Trophoblast cell (in vitro differentiated cells and primary cell): ENCODE measurements at places on chromosomes 4 and X.

DNA sequence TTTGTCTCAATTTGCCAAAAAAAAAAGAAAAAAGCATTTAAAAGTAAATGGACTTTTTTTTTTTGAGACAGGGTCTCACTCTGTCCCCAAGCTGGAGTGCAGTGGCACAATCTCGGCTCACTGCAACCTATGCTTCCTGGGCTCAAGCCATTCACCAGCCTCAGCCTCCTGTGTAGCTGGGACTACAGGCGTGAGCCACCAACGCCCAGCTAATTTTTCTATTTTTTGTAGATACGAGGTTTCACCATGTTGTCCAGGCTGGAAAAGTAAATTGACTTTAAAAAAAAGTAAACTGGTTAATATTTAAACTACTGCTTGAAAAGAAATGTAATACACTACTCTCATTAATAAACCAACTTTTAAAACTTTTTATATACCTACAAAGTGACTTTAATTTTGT is 5.9 kb downstream of the AIFM1 start:
- DNase-seq = no peak

DNA sequence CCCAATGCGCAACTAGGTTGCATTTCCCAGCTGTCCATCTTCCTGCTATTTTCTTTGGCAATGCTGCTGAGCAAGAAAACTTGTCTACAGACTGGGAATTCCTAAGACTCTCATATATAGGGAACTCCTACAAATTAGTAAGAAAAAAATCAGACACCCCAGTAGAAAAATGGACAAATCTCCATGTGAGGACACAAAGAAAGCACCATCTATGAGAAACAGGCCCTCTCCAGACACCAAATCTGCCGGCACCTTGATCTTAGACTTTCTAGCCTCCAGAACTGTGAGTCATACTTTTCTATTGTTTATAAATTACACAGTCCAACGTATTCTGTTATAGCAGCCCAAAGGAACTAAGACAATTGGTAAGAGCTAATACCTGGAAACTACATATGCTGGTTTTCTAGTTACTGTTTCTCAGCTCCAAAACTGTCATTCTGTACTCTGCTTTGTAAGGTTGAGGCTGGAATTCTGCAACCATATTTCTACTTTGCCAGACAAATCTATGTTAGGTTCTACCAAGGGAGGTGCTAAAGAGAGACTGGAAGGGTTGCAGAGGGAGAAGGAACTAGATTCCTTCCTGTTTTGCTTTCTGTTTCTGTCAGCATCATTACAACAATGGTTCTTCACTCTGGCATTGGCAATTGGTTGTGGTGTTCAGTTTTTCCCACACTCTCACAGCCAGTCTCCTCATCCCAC is 35.7 kb upstream of the FAM241A start:
- no peak for DNase-seq

DNA sequence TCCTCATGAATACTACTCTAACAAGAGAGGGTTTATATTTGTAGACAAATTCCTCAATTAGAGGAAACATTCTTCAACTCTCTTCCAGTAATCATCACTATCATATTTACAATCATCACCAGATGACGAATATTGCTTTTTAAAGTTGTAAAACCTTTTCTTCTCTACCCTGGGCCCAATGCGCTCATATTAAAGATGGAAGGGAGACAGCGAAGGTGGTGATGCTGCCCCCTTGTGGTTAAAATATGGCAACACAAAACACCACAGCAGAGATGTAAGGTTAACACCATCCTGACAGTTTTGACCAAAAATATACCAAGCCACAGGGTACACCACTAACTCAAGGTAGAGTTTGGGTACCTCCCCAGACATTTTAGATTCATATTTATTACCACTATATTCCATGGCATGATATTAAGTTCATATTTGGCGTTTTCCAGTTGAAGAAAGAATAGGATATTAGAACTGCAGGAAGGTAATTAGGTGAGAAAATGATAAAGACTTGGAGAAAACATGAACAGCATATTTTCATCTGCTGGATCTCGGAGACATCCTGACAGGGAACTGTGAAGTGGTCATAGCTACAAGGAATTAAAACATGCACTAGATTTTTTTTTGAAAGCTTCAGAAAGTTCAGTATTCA is 72.8 kb downstream of the SLC9A7 start:
- DNase-seq = peak; percentile 61

DNA sequence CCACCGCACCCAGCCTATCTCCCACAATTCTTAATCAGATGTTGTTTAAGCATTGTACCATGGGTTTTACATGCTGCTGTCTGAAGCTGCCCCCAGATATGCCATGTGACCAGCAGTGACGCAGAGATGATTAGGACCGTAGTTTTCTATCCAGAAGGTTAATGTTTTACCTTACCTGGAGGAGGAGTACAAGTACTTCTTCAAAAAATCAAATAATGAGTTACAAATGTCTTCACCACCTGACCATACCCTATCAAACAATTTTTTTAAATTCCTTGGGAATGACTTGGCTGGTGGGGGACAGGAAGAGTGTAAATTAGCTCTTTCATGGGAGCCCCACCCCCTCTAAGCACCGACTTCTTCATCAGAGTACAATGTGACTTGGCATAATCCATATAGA is 16.2 kb upstream of the SGMS2 start:
- DNase-seq = no peak

GRCh38 chr4:10983885-10984640 is 299.5 kb upstream of the CLNK start:
- peak; percentile 12 for DNase-seq

GRCh38 chrX:21959362-21960051 is 19.0 kb downstream of the SMS start:
- no peak for DNase-seq

DNA sequence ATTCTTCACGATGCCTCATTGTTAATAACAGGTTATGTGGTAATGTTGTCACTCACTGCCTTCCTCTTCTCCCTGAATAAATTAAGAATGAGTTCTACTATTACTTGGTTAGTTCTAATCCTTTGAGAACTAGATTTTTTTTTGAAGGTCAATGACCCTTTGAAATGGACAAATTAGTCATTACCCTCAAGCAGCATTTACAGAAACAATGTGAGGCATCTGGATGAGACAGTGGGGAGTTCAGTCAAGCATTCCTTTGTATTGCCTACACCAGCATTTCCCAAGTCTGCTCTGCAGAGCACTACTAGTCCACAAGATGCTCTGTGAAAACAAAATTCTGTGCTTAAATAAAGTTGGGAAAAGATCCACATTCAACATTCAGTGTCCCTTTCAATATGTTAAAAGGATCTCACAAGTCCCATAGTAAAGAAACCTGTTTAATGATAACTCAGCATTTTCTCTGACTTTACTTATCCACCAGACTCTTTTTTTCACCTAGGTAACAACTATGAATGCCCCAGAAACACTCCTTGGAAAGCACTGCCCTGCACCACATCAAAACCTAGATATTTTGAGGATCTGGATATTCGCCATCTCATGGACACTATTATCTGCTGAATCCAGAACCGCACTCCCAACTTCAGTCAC is 60.6 kb downstream of the CHRDL1 start:
- peak; percentile 27 for DNase-seq

- no peak for DNase-seq
Observed at GRCh38 chr4:141130947-141131605, 2.2 kb downstream of the RNF150 start.

DNA sequence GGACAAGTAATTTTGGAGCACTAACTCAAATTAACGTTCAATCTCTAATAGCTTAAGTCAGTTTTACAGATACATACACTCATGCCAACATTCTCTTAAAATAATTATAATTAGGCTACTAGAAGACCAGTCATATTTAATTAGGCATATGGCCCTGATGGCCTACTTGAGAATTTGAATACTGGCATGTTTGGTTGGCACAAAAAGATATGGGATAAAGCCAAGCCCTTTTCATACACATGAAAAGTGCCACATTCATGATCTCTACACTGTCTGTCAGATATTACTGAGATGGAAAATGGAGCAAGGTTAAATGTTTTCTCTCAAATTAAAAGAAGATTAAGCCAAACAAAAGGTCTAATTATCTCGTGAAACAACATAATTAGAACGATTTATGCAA is 1091.0 kb downstream of the C4orf33 start:
- DNase-seq = no peak

DNA sequence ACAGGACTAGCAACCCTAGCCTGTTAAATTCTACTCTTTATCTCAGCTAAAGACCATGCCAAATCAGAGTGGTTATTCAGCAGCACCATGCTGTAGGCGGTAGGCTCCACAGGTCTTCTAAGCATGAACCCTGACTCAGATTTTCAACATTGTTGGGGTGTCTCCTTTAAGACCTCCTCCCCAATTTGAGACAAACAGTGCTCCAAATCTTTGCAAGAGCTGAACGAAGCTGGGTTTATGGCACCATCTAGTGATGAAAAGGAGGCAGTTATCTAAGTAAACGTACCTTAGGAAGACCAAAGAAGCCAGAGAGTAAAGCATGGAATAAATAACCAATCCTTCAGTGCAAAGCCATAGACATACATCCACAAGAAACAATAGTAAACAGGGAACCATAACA is 334.5 kb upstream of the SLC7A11 start:
- no peak for DNase-seq

DNA sequence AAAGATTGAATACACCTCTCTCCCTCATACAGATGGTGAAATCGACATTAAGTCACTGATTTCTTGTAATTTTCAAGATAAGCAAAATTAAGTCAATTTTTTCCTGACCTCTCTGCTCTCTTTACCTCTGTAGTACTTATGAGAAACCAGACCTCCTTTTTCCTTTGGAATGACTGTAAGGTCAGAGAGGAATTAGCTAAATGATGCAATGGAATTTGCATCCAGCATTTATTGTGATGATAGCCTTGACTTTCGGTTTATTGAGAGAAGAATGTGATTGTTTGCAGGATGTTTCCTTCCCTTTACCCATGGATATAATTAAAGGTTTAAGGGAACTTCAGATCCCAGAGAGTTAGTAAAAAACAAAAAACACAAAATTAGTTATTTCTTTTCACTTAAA is 22.4 kb downstream of the STK26 start:
- no peak for DNase-seq

GRCh38 chr4:47209833-47210232 is 178.5 kb downstream of the GABRB1 start:
- DNase-seq = no peak

DNA sequence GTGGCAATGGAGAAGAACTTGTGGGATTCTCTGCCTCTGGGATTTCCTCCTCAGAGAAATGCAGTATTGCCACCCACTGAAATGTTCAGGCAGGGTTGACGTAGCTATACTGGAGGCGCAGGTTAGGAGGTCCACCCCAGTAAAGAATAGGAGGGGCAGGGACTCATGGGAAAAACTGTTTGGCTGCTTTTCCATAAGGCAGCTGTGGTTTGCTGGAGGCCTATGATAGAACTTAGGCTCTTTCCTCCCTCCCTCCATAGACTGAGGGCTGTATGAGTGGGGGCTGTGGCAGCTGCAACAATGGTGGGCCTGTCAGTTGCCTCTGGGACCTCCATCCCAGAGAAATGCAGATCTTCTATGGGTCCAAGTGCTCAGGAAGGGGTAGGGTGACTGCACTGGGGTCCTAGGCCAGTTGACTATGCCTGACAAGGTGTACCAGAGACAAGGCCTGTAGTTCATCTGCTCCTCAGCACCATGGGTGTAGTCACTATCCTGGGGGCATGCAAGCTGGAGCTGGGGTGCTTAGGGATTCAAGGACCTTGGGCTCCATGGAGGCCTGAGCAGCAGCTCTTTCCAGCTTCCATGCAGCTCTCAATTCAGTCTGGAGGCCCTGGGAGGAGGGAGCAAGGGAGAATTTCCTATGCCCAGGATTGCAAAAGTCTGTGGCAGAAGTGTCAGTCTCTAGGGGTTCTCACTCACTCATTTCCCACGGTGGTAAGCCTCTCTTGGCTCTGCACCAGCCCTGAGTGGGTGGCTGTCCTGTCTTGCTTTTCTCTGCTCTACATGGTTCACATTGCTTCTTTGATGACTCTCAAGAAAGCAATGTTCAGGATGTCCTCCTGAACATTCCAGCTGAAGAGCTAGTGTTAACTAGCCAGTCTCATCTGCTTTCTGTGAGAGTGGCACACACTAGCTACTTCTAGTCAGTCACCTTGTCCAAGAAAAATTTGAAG is 353.0 kb downstream of the IDS start:
- DNase-seq = no peak

- no peak for DNase-seq
Observed at GRCh38 chr4:85798012-85798770, 323.2 kb downstream of the ARHGAP24 start.

GRCh38 chrX:22760513-22761057 is 239.2 kb upstream of the DDX53 start:
- DNase-seq = no peak

DNA sequence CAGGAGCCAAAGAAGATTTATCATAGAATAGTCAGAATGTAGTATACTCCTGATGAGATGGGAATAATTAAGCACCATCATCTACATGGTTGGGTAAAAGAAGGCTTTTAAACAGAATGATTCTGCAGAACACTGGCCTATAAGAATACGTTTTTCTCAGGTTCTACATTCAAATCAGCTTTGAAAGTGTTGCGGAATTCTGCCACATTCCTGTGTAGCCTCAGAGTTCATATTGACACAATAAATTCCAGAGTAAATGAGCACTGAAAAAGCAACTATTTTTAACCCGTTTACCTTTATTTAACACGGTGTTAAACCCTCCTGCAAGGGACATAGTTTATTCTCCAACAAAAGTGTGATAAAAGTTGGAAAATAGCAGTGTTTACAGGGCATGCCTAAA is 950.2 kb upstream of the SLIT2 start:
- DNase-seq = no peak

GRCh38 chr4:85734424-85734831 is 259.5 kb downstream of the ARHGAP24 start:
- peak; percentile 20 for DNase-seq

DNA sequence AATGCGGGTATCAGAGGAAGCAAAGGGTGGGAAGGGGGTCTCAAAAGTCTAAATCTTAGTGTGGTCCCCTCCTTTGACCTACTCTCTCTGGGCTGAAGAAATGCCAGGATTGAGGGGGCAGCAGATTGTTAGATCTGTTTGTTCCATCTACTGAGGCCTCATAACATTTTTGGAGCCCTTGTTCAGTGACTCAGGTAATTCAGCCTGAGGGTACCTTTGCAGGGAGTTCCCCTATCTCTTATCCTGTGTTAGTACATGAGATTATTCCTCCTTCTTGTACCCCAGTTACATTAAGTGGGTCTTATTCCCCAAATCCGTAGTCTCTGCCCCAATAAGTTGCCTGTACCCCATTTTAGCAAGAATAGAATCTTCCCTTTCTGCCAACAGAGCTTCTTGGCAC is 79.0 kb downstream of the RTL9 start:
- peak; percentile 36 for DNase-seq

- no peak for DNase-seq
Observed at GRCh38 chr4:68082758-68083157, 46.9 kb downstream of the TMPRSS11F start.

GRCh38 chr4:138671606-138672084 is 343.9 kb upstream of the NOCT start:
- peak; percentile 54 for DNase-seq

DNA sequence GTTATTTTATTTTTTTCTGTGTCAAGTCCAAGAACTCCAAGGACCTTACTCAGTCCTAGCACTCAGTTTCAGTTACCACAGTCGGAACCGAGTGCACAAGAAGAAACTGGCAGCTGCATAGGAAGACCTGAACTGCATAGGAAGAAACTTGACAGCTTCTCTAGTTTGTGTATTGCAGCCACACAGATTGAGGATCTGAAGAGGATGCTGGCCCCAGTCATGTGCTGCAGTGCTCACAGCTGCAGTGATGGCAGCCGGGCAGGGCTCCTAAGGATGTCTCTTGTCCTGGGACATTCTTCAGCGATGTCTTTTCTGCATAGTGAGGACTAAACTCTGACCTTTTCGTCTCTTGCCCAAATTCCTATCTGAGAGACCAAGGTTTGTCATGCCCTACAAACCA is 261.2 kb downstream of the STIM2 start:
- DNase-seq = no peak

- no peak for DNase-seq
Observed at GRCh38 chrX:151984902-151985301, 10.4 kb upstream of the GABRE start.
